Tibial nerve (tissue), 4 donors: ENCODE measurements at places on chromosomes 12 and 14. TPM values are rescaled to one million over a fixed set of nuclear protein-coding genes. Genes with fewer than 3 reads are reported as not detected.

DNA sequence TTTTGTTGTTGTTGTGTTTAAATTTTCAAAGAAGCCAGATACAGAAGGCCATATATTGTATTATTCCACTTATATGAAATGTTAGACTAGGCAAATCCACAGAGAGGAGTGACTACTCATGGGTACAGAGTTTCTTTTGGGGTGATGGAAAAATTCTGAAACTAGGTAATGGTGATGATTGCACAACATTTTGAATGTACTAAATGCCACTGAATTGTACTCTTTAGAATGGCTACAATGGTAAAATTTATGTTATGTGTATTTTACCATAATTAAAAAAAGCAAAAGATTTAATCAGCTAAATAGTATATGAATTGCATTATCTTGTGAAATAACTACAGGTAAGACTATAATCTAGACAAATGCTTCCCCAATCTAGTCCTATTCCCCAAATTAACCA lies 733.6 kb upstream of the TMEM132C start:
- H3K4me1 ChIP-seq, result no peaks in the 10 kb centered on the region
- no peak for DNase-seq
- H3K4me3 ChIP-seq, result no peak overlapping the region

The LRP10 gene
- 151 TPM for total RNA-seq

DNA sequence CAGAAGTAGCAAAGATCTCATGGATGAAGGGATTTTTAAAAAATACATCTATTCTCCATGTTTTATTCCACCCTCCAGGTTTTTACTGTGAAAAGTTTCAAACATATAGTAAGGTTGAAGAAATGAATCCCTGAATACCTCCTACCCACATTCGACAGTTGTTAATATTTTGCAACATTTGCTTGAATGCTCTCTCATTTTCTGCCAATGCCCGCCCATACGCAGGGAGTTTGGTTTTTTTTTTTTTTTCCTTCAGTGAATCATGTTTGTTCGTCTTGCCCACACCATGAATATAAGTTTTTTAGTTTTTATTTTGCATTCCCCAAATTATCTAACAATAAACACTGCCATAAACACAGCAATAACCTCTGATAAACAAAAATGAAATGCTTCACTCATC lies 82.9 kb downstream of the MAP1LC3B2 start:
- H3K36me3 ChIP-seq, result no peaks in the 10 kb centered on the region
- H3K4me1 ChIP-seq, result no peaks in the 10 kb centered on the region
- DNase-seq, result no peak
- H3K27ac ChIP-seq, result no peak overlapping the region
- H3K27me3 ChIP-seq, result no peaks in the 10 kb centered on the region

The LHX5 gene
- total RNA-seq, result not detected

- no peaks in the 10 kb centered on the region for H3K36me3 ChIP-seq
- no peak overlapping the region for H3K27ac ChIP-seq
- no peaks in the 10 kb centered on the region for H3K27me3 ChIP-seq
- H3K4me3 ChIP-seq, result no peak overlapping the region
- DNase-seq, result no peak
These were observed 352.2 kb upstream of the KITLG start for GRCh38 chr12:88932457-88932856.

- H3K4me3 ChIP-seq, result no peak overlapping the region
- no peak for DNase-seq
- H3K27ac ChIP-seq, result no peak overlapping the region
- H3K4me1 ChIP-seq, result no peaks in the 10 kb centered on the region
These were observed 1003.9 kb downstream of the FLRT2 start for GRCh38 chr14:86533834-86534233.

GRCh38 chr12:117370588-117370987 lies 9.2 kb upstream of the NOS1 start:
- H3K4me3 ChIP-seq, result no peak overlapping the region
- no peak overlapping the region for H3K27ac ChIP-seq
